ENCODE measurements at places on chromosomes 5 and 9. TPM values are rescaled to one million over a fixed set of nuclear protein-coding genes. Genes with fewer than 3 reads are reported as not detected.
A peak's percentile ranks its signal among the peaks of the same experiment; 100 is the strongest.

DNA sequence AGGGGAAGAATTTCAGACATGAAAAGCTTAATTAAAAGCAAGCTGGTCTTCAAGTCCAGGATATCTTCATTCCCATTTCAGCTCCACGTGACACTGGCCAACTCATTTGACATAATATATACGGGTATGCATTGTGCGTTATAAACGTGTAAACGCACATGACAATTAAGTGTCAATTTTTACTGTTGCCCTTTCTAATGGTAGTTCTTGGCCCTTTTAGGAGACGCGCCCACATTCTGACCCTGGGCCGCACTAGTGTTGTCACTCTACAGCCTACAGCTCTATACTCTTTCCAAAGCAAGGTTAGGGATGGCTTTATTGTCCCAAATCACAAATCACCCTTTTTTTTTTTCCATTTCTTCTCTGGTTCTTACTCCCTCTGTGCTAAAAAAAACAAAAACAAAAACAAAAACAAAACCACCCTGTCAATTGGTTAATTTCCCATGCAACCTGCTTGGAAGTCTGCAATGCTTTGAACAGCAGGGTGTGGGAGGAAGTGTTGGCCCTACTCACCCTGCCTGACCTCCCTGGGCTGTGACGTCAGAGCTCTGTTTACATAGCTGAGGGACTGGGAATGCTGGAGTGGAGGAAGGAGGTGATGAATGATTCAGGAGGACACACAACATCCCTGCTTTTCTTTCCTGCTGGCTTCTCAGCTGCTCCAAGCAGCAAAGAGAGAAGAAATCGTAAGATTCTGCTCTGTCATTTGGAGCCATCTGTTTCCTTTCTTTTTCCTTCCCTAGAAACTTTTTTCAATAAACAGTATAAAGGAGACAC is 19.3 kb downstream of the RFK start:
- no peak overlapping the region for H3K4me3 ChIP-seq
- peak overlapping the region; percentile 62 for H3K27ac ChIP-seq
- no peaks in the 10 kb centered on the region for H3K36me3 ChIP-seq

MAMDC2 gene
- polyA plus RNA-seq, result 5.3 TPM

DNA sequence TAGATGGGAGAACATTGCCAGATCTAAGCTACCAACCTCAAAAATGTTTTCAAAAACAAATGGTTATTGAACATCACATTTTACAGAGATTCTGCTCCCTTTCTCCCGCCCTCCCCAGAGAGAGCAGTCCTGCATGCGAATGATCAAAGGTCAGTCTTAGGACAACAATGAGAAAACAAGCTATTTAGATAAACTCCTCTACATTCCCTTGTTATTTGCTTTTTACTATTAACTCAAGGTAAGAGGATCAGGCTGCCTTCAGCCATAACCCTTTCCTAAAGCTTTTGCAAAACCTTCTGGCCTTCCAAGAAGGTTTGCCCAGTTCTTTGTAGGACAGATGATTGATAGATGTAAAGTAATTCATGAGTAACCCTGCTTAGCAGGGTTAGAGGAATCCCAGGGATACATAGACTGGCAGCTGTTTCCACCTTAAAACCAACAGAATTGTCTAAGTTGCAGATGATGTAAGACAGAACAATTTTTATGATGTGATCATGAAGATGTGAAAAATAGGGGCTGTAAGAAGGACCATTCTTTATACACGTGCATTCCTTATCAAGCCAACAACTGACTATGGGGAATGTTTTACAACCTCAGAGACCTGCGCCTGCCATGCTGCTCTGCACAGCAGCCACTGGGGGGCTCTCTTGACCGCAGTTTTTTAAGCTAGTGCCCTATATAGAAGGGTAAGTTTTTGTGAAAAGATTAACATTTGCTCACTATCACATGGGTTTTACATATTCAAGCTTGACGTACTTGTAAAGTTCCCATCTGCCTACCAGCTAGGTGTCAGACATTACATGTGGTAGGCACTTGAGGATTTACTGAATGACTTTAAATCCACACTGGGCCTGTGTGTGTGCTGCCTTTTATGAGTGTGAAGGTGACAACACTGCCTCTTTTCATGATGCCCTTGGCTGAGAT is 2.3 kb upstream of the ZNF782 start:
- no peaks in the 10 kb centered on the region for H3K4me1 ChIP-seq
- no peak overlapping the region for H3K27ac ChIP-seq
- no peak overlapping the region for H3K4me3 ChIP-seq
- peaks cover 3% of the 10 kb centered on the region for H3K36me3 ChIP-seq

DNA sequence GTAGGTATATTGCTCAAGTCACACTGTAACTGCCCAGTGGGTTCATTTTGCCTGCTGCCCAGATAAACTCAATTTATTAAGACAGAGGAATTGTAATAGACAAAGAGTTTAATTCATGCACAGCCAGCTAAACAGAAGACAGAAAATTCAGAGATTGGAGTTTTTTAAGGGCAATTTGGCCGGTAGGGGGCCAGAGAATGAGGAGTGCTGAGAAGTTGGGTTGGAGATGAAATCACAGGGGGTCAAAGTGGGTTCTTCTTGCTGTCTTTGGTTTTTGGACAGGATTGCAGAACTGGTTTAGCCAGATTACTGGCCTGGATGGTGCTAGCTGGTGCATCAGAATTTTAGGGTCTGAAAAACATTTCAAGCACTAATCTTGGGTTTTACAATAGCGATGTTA is 20.7 kb upstream of the IL33 start:
- no peaks in the 10 kb centered on the region for H3K27me3 ChIP-seq
- no peaks in the 10 kb centered on the region for H3K36me3 ChIP-seq
- H3K27ac ChIP-seq, result no peak overlapping the region
- no peaks in the 10 kb centered on the region for H3K4me1 ChIP-seq
- H3K4me3 ChIP-seq, result no peak overlapping the region
- no peak for DNase-seq

DNA sequence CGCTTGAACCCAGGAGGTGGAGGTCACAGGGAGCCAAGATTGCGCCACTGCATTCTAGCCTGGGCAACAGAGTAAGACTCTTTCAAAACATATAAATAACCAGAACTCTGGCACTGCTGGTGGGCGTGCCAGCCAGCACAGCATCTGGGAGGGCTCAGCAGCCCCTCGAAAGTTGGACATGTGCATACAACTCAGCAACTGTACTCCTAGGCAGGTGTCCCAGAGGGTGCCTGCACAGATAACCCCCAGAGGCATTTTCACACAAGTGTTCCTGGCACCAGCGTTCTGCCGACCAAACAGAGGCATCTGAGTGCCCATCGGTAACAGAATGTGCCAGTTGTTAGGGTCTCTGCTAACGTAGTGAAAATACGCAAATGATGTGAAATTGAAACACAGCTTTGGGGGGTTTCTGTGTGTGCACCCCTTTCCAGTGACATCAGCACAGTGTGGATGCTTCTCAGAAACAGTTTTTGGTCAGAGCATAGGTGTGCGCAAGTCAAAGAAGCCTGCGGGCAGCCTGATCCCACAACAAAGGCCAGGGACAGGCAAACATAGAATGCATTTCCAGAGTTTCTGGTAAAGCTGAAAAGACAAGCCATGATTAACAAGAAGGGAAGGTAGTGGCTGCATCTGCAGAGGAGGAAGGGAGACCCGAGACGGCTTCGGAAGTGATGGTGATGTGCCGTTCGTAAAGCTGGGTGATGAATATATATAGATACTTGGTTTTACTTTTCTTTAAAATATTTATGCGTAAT is 190.2 kb downstream of the CACNA1B start:
- H3K27ac ChIP-seq, result no peak overlapping the region
- H3K4me1 ChIP-seq, result no peaks in the 10 kb centered on the region
- no peak overlapping the region for H3K4me3 ChIP-seq

CSF1R gene
- polyA plus RNA-seq, result 26.1 TPM

DNA sequence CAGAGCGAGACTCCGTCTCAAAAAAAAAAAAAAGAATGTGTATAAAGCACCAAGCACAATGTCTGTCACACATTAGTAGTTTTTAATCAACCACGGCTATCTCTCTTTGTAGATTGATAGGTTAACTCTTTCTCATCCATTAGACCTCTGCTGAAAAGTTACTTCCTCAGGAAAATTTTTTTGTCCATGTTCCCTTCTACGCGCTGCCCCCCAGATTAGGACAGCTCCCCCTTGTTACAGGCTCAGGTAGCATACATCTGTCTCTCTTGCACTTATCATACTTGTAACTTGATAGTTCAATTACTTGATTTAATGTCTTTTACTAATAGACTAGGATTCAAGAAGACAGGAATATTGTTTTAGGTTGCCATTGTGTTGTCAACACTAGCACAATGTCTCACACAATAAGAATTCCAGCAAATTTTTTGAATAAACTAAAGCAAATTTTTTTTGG is 1.5 kb downstream of the SPDL1 start:
- no peak for DNase-seq
- H3K27me3 ChIP-seq, result no peaks in the 10 kb centered on the region
- H3K4me1 ChIP-seq, result peaks cover 5% of the 10 kb centered on the region
- H3K36me3 ChIP-seq, result no peaks in the 10 kb centered on the region
